ENCODE measurements at places on chromosomes 16 and 17.

- DNase-seq: no peak
Measured at GRCh38 chr16:79750311-79750710, 149.8 kb upstream of the MAF start.

DNA sequence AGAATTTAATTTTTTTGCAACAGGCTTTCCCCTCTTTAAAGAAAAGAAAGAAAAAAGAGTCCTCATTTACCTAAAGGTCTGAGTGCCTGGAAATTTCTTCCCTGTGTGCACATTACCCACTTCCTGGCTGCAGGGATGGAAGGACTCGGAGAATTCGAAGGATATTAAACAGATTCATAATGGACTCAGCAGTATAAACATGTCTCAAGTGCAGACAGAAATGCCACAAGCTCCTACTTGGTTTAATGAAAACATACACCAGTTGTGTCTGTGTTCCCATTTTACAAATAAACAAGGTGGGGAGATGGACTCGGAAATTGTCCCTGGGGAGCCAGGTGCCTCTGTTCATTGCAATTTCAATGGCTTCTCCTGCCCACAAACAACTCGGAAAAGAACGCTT, 47.2 kb downstream of the MEOX1 start:
- no peak for DNase-seq

GRCh38 chr17:74152591-74153455, 50.7 kb upstream of the RPL38 start:
- DNase-seq: peak; percentile 33

DNA sequence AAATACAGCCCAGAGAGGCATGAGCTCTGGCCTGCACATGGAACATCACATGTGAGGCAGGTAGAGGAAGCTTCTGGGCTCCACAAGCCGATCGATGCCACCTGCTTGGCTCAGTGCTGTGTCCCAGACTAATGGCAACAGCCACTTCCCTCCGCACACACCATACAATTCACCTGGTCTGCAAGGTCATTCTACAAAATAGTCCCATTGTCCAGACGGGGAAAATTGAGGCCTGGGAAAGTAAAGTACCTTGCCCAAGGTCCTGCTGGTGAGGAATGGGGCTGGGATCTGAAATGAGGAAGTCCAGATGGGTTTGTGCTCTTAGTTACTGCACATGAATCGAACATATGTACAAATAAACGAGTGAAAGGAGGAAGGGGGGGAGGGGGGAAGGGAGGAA, 88.0 kb downstream of the LITAF start:
- DNase-seq: no peak

- DNase-seq: no peak
Measured at GRCh38 chr16:68361485-68361884, 50.7 kb downstream of the PRMT7 start.

DNA sequence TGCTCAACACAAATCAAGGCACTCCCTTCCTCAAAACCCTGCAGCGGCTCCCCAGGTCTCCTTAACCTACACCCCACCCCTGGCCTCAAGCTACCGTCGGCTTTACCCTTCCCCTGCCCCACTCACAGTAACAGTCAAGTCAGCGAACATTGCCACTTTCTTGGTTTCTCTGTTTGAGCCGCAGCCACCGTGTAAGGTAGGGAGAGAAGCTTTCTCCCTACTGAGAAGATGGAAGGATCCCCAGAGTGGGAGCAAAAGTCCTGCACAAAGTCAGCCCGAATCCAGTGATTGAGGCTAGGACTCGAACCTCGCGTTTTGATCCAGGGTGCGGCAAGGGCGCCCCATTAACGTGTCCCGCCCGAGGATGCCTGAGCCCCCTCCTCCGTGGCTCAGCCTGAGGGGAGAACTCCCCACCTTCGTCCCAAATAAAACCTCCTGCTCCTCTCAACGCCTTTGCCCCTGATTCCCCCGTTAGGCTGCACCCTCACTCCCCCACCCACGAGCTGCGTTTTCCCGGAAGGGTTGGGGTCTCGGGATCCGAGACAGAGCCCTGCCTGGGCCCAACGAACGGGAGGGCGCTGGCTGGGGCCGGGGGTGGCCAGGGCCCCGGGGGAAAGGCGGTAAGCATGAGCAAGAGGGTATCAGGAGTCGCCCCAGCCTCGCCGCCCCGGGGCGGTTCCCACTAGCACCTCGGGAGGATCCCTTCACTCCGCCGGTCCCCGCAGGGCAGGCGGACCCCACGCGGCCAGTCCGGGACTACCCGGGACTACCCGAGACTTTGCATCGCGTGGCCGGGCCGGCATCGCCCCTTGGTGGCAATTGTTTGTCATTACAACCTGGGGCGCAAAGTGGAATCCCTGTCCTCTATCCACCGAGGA, 9.9 kb upstream of the NAGS start:
- peak; percentile 80 for DNase-seq

- no peak for DNase-seq
Measured at GRCh38 chr17:82907797-82908542, 68.1 kb upstream of the ZNF750 start.

GRCh38 chr16:27745348-27745747, 195.4 kb downstream of the KATNIP start:
- no peak for DNase-seq

GRCh38 chr16:49651996-49652395, 203.9 kb downstream of the ZNF423 start:
- no peak for DNase-seq

DNA sequence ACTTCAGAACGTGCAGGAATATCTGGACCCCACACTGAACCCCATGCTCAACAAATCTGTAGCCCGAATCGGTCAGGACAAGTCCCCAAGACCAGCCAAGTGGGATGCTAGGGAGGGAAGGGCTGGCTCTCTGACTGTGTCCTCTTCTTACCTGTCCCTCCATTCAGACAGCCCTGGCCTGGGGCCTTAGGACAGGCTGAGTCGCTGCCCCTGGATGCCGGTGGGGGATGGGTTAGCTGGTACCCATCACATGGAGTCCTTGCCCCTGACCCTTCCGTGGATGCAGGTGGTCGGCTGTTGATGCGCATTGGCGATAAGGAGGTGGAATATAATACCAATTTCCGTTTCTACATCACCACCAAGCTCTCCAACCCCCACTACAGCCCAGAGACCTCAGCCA, 16.0 kb upstream of the KDM6B start:
- DNase-seq: no peak

GRCh38 chr16:85615014-85615851, 2.1 kb downstream of the GSE1 start:
- DNase-seq: no peak

DNA sequence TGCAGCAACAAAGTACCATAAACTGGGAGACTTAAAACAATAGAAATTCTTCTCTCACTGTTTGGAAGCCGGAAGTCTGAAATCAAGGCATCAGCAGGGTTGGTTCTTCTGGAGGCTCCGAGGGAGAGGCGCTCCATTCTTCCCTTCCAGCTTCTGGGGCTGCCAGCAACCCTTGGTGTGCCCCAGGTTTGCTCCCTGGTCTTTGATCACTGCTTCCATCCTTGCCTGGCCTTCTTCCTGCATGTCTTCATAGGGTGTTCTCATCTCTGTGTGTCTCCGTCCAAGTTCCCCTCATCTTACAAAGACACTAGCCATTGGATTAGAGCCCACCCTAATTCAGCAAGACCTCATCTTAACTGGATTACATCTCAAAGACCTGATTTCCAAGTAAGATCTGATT, 35.3 kb upstream of the LRRC75A start:
- DNase-seq: no peak

- no peak for DNase-seq
Measured at GRCh38 chr17:68344701-68345136, 53.4 kb downstream of the ARSG start.

GRCh38 chr17:7393613-7394451, 493 bp downstream of the PLSCR3 start:
- DNase-seq: peak; percentile 33

DNA sequence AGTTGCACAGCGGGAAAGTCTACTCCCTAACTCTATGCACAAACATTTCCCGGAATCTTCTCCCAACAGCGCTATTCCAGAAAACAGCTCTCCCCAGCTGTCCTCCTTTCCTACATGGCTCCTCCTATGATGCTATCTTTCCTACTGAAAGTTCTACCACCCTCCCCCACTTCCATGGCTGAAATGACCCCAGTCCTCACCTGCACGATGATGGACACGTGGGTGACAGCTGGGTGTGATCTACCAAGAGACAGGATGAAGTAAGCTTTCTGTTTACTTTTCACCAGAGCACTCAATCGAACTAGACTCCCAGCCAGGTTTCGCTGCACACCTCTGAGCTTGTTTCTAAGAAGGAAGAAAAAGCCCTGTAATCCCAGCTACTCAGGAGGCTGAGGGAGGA, 10.7 kb downstream of the CTC1 start:
- DNase-seq: no peak

GRCh38 chr16:82845116-82845515, 218.3 kb downstream of the CDH13 start:
- DNase-seq: no peak

All from SJSA1 (cell line).